ENCODE measurements at places on chromosomes 4 and X.
A peak's percentile ranks its signal among the peaks of the same experiment; 100 is the strongest.

DNA sequence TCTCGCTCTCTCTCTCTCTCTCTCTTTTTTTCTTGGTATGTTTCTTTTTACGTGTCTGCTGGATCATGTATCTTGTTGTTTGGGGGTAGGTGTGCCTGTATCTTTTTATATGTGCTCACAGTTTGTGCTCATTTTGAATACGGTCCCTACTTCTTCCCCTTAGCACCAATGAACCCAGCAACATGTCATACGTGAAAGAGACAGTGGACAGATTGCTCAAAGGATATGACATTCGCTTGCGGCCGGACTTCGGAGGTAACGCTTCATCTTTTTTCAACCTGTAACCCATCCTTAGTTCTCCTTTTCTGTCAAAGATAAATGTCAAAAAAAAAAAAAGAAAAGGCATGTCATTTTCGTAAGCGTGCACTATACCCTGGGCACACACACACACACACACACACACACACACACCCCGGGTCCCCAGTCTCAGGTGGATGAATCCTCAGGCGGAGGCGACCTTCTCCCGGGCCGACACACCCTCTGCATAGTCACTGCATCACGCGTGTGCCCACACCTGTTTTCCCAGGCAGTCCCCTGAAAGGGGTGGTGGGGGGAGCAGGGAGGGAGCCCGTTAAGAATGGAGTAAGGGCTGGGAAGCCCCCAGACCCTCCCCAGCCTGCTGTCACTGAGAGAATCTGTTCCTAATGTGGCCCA, 511 bp downstream of the GABRB1 start:
- DNase-seq, result no peak

- DNase-seq, result no peak
Measured at GRCh38 chr4:106993827-106994226, 42.3 kb downstream of the DKK2 start.

GRCh38 chr4:11418610-11419009, 10.1 kb downstream of the HS3ST1 start:
- no peak for DNase-seq

- DNase-seq, result no peak
Measured at GRCh38 chrX:54427837-54428424, 12.3 kb upstream of the TSR2 start.

DNA sequence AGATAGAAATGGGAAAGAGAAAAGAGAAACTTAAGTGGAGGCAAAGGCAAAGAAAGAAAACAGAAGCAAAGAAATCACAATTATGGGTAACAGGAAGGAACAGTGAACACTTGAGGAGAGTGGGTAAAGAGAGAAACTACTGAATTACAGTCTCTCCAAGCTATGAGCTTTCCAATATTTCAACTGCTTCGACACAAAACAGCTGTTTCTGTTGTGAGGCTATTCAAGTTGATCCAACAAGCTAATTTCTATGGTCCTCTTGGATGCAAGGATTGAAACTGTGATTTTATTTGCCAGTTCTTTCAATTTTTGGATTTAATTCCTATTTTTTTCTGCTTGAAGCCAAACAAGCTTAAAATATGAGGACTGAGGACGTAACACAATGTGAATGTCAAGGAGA, 80.5 kb upstream of the ADGRA3 start:
- no peak for DNase-seq

- DNase-seq, result no peak
Measured at GRCh38 chr4:7708238-7708637, 231.4 kb downstream of the AFAP1 start.

DNA sequence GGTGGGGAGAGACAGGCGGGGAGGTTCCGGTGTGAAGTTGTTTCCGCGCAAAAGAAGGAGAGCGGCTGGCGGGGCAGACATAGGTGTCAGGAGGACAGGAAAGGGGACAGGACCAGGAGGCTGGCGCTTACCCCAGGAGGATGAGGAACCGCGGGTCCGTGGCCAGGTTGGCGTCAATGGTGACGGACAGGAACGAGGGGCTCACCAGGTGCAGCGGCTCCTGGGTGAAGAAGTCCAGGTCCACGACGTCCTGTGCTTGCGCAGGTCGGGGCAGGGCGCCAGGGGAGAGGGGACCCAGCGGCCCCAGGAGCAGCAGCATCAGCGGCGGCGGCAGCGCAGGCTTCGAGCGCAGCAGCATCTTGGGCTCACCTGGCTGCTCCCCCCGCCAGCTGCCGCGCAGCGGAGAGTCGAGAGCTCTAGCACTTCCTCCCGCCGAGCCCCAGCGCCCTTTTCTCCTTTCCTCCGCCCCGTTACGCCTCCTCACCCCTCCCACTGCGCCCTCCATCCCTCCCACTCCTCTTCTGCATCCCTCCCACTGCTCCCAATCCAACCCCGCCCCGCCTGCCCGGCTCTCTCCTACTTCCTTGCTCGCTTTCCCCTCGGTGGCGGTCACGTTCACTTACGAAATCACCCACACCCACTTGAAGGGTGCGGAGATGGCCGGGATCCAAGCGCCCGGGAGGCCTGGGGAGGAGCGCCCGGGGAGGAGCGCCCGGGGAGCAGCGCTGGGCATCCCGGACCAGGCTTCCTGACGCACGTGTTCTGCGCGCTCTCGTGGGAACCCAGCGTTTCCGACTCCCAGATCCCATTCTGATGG, at the start of gene HPSE:
Gene HPSE (minus strand): TSS at position 424 of the 817 bp plus-strand sequence. CDS start 66 bp downstream, at position 358.
- peak; percentile 27 for DNase-seq

- peak; percentile 5 for DNase-seq
Measured at GRCh38 chrX:23008431-23009099, 8.8 kb downstream of the DDX53 start.

GRCh38 chr4:122823476-122823875, 3.2 kb upstream of the FGF2 start:
- no peak for DNase-seq

- DNase-seq, result no peak
Measured at GRCh38 chr4:101155945-101156344, 191.4 kb downstream of the PPP3CA start.

- no peak for DNase-seq
Measured at GRCh38 chr4:48780865-48781214, 761 bp upstream of the FRYL start.

- no peak for DNase-seq
Measured at GRCh38 chrX:153544727-153545126, 27.3 kb downstream of the ATP2B3 start.

- peak; percentile 38 for DNase-seq
Measured at GRCh38 chrX:103356130-103356798, at the start of gene TCEAL9. TCEAL9 (plus strand) TSS chrX:103356506; CDS start chrX:103357685, 1,179 bp downstream.

DNA sequence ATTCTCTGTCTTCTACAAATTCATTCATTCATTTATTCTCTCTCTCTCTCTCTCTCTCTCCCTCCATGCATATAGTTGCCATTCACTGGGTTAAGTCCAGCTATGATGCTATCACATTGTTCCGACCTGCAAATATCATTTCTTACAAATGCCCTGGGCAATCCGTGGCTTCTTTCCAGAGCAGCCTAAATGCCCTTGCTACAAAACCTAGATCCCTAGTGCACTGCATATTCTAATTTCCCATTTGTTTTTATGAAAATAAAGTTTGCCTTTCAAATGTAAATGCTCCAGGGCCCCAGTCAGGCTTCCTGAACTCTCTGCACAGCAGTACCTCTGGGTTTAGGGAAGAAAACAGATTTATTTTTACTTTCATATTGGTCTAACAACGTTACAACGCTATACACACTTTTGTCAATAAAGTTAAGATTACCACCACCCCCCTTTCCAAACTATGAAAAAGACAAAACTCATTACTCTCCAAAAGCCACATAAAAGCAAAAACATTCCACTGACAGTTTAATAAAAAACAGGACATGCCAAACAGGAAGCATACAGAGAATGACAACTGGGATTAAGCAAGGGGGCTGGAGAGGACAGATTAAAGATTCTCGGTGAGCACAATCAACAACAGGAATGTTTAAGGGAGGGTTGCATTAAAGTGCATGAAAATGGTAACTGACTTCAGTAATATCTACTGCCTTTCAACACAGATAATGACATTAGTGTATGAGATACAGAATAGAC, 104.3 kb downstream of the USP46 start:
- no peak for DNase-seq

DNA sequence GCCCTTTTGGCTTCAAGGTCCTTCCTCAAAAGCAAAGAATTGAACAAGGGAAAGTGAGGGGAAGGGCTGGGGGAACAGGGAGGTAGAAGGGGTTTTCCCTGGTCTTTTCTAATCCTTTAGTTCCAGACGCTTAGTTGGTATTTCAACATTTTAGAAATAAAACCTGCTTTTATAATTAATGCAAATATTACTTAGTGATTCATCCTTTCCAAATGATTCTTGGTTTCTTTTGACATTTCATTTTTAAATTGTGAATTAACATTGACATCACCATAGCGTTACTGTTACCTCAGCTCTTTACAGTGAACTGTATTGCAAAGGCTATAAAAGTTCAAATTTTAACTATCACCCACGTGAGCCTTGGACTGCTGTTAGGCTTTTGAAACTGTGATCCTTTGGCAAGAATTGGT, 20.9 kb downstream of the NFKB1 start:
- no peak for DNase-seq

DNA sequence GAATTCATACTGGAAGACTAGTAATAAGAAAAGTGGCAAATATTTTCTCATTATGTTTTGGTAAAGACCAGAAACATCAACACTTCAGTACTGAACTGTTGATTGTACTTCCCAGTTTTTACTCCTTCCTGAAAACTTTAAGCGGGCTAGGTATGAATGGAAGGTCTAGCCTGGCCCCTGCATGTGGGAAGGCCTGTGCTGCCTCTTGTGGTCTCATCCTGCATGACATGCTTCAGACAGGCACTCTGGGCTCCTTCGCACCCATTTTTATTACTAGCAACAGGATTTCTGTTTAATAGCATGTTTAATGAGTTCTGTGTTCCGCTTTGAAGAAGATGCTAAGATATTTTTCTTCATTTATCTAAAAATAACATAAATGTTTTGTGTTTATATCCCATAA, 279.1 kb downstream of the ANK2 start:
- no peak for DNase-seq

GRCh38 chrX:14491689-14492088, 37.6 kb upstream of the GLRA2 start:
- DNase-seq, result no peak

- peak; percentile 2 for DNase-seq
Measured at GRCh38 chr4:176584031-176584606, 208.6 kb downstream of the VEGFC start.

DNA sequence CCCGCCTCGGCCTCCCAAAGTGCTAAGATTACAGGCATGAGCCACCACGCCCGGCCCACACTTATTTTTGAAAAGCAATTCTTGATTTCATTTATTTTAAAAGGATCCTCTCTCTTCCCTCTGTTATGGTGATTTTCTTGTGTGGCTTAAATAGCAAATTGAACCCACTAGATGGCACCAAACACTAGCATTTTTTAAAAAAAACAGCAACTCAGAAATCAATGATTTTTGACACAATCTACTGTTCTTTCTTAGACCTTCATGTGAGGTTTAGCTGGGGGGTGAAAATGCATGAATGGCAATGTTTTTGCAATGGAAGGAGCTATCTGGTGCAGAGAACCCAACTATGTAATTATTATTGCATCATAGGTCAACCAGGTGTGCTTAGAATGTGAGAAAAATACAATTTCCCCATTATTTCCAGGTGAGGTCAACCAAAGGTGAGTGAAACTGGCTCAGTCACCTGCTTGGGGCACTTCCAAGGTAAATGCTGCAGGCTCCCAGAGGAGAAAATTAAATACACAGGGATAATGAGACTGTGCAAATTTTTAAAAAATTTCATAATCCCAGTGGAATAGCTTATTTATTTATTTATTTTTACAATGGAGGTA, 226.7 kb upstream of the PRKX start:
- DNase-seq, result peak; percentile 12

GRCh38 chr4:179583221-179583620, 2141.0 kb upstream of the AGA start:
- DNase-seq, result no peak
